ENCODE measurements at places on chromosomes 16 and 17.
A peak's percentile ranks its signal among the peaks of the same experiment; 100 is the strongest.

- DNase-seq = no peak
Measured at GRCh38 chr16:87506423-87507350, 13.9 kb upstream of the ZCCHC14 start.

- no peak for DNase-seq
Measured at GRCh38 chr16:24611310-24611709, 71.9 kb downstream of the RBBP6 start.

DNA sequence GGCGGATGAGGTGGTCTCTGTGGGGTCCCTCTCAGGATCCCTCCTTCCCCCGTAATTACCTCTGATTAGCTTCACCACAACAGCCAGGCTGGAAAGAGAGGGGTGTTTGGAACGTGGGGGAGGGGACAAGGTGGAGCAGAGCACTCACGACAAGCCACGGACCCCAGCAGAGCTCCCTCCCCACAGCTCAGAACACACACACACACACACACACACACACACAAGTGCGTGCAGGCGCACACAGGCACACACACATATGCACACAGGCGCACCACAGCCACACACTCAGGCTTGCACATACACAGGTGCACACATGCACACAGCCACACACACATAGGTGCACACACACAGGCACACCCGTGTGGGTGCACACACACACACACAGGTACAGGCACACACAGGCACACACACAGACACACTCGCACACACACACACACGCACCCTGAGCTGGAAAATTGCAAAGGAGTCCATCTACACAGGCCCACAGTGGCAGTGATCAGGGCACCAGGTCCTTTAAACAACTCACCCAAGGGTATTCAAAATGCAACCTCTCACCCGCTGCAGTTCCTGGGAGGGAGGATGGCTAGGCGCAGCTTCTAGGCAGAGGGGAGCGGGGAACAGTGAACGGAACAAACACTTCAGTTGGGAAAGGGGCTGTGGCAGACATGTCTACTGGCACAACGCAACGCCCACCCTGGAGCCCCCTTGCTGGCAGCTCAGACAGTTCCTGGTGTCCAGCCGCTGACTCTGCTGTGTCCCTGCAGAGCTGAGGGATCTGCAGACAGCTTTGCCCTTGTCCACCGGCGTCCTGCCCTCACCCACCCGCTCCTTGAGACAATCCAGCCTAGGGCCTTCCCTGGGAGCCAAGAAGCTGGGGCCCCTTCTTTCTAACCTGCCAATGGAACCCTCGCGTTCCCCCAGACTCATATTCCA is 59.9 kb upstream of the DLX4 start:
- DNase-seq = no peak

DNA sequence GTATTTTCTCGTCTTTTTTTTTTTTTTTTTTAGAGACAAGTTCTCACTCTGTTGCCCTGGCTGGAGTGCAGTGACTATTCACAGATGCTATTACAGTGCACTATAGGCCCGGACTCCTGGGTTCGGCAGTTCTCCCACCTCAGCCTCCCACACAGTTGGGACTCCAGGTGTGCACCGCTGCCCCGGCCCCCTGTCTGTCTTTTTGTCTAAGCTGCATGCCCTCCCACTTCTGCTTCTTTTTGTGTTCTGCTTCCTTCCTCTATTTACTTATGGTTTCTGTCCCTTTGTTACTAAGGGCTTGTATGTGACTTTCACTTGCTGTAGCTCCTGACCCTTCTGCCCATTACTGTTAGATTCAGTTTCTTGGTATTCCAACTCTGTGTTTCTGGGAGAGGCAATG is 20.5 kb downstream of the SLC7A6 start:
- DNase-seq = no peak

DNA sequence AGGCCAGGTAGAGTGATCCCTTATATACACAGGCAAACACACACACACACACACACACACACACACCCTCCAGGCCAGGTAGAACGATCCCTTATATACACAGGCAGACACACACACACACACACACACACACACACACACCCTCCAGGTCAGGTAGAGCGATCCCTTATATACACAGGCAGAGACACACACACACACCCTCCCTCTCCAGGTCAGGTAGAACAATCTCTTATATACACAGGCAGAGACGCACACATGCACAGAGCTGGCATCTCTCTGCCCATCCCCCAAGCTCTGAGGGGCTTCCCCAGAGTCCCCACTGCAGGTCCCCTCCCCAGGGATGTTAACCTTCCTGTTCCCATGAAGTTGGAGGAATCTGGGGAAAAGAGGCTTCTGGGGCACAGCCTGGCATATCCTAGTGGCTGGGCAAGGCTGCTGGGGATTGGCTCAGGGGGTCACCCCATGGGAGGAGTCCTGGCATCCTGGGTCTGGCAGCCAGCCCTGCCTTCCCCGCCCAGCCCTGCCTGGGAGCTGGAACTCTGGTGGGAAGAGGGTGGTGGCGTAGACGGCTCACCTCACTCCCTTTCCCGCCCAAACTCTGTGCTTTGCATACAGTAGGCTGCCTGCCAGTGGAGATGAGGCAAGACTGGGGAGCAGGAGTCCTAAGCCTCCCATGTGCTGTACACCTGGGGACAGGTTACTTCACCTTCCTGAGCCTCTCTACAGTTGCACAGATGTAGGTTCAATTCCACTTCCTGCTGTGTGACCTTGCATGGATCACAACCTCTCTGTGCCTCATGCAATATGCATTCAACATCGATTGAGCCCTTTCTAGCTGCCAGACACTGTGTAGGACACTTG is 41.8 kb downstream of the TEKT5 start:
- no peak for DNase-seq

DNA sequence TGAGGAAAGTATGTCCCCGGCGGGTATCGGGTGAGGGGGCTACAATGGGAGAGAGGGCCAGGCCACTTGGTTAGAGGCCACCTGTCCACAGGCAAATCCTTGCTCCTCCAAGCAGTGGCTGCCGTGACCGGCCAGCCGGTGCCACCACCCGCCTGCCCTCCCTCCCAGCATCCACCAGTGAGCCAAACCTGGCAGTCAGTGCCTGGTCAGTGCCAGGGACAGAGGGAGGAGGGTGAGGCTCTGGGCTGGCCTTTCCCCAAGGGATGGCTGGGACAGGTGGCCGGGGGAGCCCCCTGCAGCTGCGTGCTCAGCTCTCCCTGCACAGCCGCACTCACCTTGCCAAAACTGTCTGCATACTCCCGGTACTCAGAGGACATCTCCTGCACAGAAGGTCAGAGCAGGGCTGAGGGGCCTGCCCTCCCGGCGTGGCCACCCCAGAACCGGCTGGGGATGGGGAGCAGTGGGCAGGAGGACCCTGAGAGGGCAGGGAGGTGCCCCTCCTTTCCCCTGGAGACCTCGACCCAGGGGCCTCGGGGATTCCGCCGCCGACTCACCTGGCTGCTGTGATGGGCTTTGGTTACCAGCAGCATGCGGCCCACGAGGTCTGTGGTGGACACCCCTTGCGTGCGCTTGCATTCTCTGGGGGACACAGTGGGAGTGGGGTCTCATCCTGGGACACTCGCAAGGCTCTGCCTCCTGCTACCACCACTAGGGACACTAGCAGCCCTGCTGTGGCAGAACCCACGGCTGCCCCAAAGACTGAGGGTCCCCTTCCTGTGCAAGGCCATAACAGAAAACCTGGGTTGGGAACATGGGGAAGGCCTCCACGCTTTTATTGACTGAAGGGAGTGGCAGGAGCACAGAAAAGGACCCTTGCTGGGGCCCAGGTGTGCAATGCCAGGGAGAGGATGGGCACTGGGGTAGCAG is 3.7 kb downstream of the PCYT2 start:
- DNase-seq = no peak

- no peak for DNase-seq
Measured at GRCh38 chr16:13143551-13143950, 242.2 kb downstream of the SHISA9 start.

- DNase-seq = peak; percentile 45
Measured at GRCh38 chr16:29806641-29807425, 504 bp downstream of the MAZ start.
